ENCODE measurements at places on chromosomes 1 and 21. TPM values are rescaled to one million over a fixed set of nuclear protein-coding genes. Genes with fewer than 3 reads are reported as not detected.

Gene GBP4
- 0.60 TPM for total RNA-seq

Gene MX2
- total RNA-seq, result 115 TPM

Gene PLEKHM2
- total RNA-seq, result 24.3 TPM

Gene GRHL3
- total RNA-seq, result not detected

Gene CD53
- not detected for total RNA-seq

Gene LRRC71
- total RNA-seq, result not detected

Gene FCGR3B
- total RNA-seq, result not detected

Gene CLCA4
- total RNA-seq, result not detected

Gene SLC6A9
- total RNA-seq, result 8.9 TPM

Gene PIGC
- 40.9 TPM for total RNA-seq

Measured in RPMI7951 (cell line).